ENCODE measurements at places on chromosomes 5 and 9.

- DNase-seq = no peak
Observed at GRCh38 chr9:69996967-69997366, 46.7 kb upstream of the MAMDC2 start.

DNA sequence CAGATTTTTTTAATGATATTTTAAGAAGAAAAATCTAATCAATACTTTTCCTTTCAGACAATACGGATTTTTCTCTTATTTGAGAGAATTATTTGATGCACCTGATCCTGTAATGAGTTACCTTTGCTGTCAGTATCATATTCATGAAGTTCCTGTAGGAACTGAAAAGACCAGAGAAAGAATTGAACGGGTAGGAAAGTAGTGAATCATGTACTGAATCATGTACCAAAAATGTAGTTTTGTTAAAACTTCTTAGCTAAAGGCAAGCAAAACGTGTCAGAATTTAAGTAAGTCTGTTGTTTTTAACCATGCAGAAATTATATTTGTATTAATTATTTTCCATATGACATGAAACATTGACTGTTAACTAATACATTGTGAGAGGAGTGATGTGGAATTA, 56.6 kb downstream of the SMC5 start:
- no peak for DNase-seq

GRCh38 chr5:20601678-20602100, 613.7 kb upstream of the CDH18 start:
- no peak for DNase-seq

- no peak for DNase-seq
Observed at GRCh38 chr9:68895741-68896478, 118.0 kb downstream of the PRKACG start.

DNA sequence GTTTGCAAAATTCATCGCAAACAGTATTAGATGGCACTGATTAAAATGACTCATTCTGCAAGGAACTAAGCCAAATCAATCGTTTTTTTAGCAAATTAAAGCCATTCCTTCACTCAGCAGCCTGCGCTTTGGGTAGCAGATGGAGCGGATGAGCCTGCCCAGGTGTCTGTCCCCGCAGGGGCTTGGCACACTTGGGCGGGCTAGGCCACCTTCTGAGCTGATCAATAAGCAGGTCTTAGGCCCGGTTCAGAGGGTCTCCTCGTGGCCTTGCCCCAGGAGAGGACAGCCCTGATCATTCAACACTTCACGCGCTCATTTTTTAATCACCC, 78.0 kb upstream of the FCN1 start:
- DNase-seq = no peak

DNA sequence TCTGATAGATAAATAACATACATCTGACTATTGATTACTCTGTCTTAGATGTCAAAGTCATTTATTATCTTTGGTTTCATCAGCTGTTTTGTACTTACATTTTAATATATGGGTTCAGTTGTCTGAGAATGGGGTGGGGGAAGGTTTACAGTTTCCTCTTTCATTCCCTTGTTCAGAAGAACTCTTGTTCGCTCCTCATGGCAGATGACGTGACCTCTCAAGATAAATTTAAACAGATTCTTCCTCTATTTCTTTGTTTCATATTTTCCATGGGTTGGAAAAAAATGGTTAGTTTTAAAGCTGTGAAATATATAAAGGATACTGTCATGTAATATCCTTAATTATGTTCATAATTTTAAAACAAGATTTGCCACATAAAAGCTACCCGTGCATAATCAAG, 61.4 kb downstream of the TSSK1B start:
- DNase-seq = no peak

GRCh38 chr9:94922098-94922607, 195.7 kb downstream of the AOPEP start:
- DNase-seq = no peak

GRCh38 chr5:92500752-92501151, 1080.3 kb downstream of the NR2F1-AS1 start:
- no peak for DNase-seq

- no peak for DNase-seq
Observed at GRCh38 chr5:3373391-3373790, 222.2 kb upstream of the IRX1 start.

GRCh38 chr5:13660072-13660471, 284.4 kb downstream of the DNAH5 start:
- no peak for DNase-seq

- DNase-seq = no peak
Observed at GRCh38 chr9:35070823-35071813, 1.3 kb downstream of the VCP start.

- DNase-seq = no peak
Observed at GRCh38 chr9:132001567-132001966, 78.1 kb downstream of the MED27 start.

GRCh38 chr9:33425128-33425533, 22.3 kb downstream of the AQP3 start:
- no peak for DNase-seq
